ENCODE measurements at places on chromosomes 3 and 15.

DNA sequence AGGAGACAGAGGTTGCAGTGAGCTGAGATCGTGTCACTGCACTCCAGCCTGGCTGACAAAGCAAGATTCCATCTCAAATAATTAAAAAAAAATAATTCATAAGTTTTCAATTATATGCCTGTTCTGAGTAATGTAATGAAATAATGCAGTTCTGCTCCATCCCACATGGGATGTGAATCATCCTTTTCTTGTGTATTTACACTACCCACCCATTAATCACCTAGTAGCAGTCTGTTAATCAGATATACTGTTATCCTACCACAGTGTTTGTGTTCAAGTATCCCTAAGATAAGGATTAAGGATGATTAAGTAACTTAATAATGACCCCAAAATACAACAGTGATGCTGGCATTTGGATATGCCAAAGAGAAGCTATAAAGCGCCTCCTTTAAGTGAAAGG lies 38.8 kb downstream of the PIGB start:
- DNase-seq, result no peak

- DNase-seq, result no peak
Measured at GRCh38 chr15:73176598-73176997, 124.3 kb downstream of the NEO1 start.

DNA sequence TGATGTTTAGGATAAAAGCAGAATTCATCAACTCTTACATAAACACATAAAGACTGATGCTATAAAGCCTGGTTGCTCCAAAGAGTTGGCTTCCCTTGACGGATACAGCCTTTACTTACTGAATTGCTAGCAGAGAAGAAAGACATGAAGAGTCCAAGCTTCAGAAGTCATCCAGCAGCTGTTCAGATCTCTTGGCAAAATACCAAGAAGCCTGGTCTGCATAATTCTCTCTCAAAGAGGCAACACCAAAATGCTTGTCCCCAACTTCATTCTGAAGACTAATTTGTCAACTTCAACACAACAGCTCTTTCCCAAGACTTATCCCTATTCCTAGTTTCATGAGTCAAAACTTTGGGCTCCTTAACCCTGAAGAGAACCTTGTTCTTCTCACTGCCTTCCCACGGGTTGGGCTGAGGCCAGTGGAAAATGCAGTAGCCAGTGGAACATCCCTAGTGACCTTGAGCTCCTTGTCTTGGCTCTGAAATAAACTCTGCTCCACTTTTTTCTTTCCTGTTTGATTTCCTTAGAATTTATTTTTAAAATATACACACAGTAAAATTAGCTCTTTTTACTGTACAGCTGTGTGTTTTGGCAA lies 119.2 kb upstream of the THBS1 start:
- DNase-seq, result no peak

GRCh38 chr3:171054921-171055320 lies 28.4 kb upstream of the SLC2A2 start:
- no peak for DNase-seq

DNA sequence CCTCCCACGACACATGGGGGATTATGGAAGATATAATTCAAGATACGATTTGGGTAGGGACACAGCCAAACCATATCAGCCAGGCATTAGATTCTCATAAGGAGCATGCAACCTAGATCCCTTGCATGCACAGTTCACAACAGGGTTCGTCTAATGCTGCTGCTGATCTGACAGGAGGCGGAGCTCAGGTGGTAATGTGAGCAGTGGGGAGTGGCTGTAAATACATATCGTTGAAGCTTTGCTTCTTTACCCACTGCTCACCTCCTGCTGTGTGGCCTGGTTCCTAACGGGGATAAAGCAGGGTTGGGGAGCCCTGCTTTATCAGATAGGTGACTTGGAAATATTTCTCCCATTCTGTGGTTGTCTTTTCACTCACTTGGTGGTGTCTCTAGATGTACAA lies 14.8 kb downstream of the DOCK3 start:
- peak; percentile 16 for DNase-seq

DNA sequence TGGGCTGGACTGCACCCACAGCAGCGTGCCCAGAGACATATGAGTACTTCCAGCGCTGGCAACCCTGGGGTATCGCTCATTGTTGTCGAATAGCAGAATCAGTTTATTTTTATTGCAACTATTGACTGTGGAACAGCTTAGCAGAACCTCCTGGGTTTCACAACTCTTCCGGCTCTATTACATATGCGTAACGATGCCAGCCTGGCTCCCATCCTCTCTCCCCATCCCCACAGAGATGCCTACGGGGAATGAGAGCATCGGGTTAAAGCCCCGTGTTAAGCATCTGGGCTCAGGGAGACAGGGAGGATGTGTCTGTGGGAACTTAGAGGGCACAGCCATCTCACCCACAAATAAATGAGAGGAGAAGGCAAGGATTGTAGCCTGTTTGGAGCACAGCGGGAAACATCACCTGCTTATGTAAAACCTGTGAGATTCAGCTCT lies 76.6 kb upstream of the DLG1 start:
- no peak for DNase-seq

DNA sequence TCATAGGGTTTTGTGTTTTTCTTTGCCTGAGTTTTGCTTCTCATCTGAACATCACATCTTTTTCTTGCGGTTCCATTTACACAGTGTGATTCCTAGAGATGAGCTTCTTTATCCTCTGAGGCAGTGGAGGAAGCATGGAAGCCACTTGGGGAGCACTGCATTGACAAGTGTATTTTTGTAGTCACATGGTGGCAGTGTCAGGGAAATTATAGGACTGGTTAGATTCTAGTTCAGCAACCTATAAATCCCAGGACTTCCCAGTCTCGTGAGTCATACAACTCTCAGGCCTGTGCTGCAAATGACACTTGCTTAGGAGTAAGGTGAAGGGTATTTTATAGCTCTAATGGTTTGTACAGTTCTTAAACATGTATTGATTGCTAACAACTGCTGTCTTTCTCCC lies 58.4 kb downstream of the RBM6 start:
- DNase-seq, result peak; percentile 24

DNA sequence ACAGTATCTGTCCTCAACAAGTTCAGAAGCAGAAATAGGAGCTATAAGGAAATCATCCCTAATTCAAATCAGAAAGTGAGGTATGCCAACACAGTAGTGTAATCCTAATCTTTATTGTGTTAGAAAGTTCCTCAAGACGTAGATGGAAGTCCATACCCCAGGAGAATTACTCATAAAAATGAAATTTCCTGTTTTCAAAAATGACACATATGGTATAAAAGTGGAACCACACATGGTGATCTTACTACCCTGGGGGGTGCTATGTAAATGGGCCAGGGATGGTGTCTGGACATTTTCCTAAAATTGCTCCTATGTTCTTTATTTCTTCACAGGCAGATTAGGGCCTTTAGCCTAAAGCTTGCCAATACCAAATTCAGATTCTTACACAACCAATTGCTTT lies 204.1 kb downstream of the ARRDC4 start:
- DNase-seq, result no peak

Data from T47D (cell line).